Neural progenitor cell (in vitro differentiated cells): ENCODE measurements at places on chromosomes 3 and 15.

DNA sequence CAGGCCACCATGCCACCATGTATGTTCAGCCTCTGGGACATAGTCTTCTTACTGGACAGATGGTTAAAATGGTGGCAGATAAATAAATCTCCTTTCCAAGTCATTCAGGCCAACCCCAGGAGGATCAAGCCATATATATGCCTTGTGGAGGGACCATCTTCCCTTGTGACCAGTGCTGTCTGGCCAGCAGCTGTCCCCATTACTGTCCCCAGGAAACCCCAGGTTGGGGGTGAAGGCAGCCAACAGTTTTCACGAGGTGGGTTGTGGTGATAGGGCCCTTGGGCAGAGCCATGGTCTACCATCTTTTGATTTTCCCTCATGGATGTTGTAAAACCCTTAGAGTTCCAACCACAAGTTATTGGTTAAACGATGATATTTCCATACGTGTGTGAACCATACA is 48.7 kb upstream of the PCSK6 start:
- DNase-seq, result no peak

- DNase-seq, result peak; percentile 89
These were observed 1.5 kb downstream of the SNRPN start for GRCh38 chr15:24956111-24956838.

- no peak for DNase-seq
These were observed 15.5 kb downstream of the ACAA1 start for GRCh38 chr3:38121451-38121831.

DNA sequence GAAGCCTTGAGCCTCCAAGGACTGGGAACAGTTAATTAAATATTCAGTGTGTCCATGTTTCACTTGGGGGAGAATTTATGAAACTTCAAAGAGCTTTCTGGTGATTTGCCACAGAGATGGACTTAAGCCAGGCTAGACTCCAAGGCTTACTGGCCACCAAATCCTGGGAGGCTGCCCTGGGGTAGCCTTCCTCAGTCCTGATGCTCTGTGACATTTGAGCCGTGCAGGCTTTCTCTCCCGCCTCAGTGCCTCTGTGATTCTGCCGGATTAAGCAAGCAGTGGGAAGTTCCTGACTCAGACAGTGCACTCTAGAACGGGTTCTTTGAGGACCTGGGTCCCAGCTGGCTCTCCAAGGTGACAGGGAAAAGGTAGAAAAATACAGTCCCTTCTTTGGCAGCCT is 314.7 kb upstream of the ICE2 start:
- peak; percentile 45 for DNase-seq

GRCh38 chr3:131114256-131114655 is 87.6 kb downstream of the NEK11 start:
- DNase-seq, result no peak

- no peak for DNase-seq
These were observed 132.8 kb upstream of the NPHP3 start for GRCh38 chr3:132854856-132855535.

- DNase-seq, result no peak
These were observed 2.9 kb downstream of the SLC12A6 start for GRCh38 chr15:34334672-34335071.

- no peak for DNase-seq
These were observed 319.6 kb downstream of the AGBL1 start for GRCh38 chr15:86399041-86399954.

GRCh38 chr3:154022606-154023005 is 98.6 kb upstream of the ARHGEF26 start:
- DNase-seq, result no peak

- no peak for DNase-seq
These were observed 537.7 kb upstream of the MDFIC2 start for GRCh38 chr3:70849911-70850699.

GRCh38 chr3:188830893-188831292 is 340.9 kb upstream of the TPRG1 start:
- DNase-seq, result no peak

DNA sequence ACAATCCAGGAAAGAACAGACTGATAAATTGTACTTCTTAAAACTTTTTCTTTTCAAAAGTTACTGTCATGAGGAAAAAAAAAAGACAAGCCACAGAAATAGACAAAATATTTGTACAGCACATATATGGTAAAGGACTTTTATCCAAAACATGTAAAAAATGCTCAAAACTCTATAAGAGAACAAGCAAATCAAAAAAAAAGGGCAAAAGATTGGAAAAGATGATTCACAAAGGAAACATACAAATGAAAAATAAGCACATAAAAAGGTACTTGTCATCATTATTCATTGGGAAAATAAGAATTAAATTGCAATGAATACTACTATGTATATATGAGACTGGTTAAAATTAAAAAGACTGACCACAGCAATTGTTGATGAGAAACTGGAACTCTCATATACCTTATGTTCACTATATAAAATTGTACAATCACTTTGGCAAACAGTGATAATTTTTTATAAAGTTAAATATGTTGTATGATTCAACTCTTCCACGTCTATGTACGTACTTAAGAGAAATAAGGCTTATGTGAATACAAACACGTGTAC is 39.7 kb downstream of the DIPK2A start:
- DNase-seq, result no peak

DNA sequence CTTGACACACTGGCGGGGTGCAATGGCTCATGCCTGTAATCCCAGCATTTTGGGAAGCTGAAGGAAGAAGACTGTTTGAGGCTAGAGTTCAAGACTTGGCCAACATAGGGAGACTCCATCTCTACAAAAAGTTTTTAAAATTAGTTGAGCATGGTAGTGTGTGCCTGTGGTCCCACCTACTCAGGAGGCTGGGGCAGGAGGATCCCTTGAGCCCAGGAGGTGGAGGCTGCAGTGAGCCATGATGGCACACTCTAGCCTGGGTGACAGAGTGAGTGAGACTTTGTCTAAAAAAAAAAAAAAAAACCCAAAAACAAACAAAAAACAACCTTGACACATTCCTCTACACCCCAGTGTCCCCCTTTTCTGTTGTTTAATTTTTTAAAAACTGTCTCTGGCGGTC is 4.0 kb upstream of the ITPKA start:
- DNase-seq, result no peak

DNA sequence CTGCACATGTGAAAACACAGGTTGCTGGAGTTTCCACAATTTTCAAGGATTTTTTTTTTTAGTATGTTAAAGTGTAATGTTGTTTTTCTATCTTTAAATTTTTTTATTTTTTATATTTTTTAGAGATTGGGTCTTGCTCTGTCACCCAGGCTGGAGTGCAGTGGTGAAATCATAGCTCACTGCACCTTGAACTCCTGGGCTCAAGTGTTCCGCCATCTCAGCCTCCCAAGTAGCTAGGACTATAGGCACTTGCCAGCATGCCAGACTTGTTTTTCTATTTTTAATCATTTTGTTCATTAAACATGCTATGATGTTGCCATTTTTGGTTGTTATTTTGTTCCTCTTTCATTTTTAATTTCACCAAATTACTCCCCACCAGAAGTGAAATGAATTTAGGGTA is 16.7 kb upstream of the THUMPD3 start:
- DNase-seq, result no peak

DNA sequence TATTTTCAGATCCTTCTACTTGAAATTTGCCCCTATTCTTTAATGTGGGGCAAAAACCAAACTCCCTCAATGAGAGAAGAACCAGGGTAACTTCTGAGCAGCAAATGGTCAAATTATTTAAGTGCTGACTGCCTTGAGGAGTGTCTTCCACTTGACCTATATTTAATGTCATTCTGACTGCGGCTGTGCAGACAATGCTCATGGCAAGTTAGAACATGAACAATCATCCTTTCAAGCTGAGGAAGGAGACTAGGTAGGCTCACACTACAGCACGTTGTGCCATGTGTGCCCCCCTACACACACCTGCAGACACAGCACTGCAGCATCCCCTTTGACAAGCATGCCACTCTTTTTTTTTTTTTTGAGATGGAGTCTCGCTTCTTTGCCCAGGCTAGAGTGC is 98.2 kb downstream of the OSBPL10 start:
- no peak for DNase-seq

- peak; percentile 11 for DNase-seq
These were observed 25.2 kb downstream of the CPEB1 start for GRCh38 chr15:82621970-82622369.

GRCh38 chr3:113147681-113148261 is 63.6 kb upstream of the BOC start:
- DNase-seq, result no peak

DNA sequence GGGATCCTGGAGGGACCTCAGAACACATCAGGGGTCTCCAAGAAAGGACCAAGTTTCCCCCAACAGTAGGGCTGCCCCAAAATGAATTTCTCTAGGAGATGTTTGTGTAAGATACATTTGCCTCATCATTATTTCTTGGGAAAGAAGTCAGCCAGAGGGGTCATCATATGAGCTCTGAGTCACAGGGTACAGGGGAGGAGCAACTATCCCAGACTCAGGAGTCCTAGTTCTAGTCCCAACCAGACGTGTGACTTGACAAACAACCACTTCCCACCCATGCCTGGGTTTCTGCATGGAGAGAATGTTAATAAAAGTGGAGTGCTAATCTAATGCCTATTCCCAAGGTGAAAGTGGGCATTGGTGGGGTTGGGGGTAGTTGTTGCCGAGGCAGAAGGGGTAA is 144.1 kb downstream of the ALDH1A2 start:
- DNase-seq, result no peak

DNA sequence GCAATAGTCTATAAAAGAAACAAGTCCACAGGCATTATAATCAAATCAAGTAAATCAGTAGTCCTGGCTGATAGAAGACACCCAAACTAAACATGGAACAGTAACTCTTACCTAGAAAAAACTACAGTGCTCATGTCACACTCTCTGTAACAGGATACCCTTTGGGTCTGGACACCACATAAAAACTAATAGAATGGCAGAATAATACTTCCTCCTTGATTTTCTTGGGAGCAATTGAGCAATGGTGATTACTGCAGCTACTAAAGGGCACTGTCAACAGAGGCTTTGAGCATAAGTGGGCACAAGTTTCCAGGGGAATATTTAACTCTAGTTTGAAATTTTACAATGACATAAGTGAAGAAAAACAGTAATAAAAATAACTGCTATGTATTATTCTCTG is 59.5 kb downstream of the GLB1 start:
- no peak for DNase-seq

- DNase-seq, result peak; percentile 10
These were observed 6.4 kb downstream of the TMEM207 start for GRCh38 chr3:190443257-190443656.

GRCh38 chr15:74239051-74239705 is 3.1 kb downstream of the CCDC33 start:
- no peak for DNase-seq

- DNase-seq, result no peak
These were observed 22.9 kb downstream of the BBX start for GRCh38 chr3:107545680-107546120.

GRCh38 chr3:127671523-127672428 is 976 bp upstream of the ABTB1 start:
- DNase-seq, result peak; percentile 23

- DNase-seq, result no peak
These were observed 73.5 kb downstream of the CEMIP start for GRCh38 chr15:80852676-80853075.

GRCh38 chr3:194620196-194620595 is 13.0 kb downstream of the TMEM44 start:
- no peak for DNase-seq

GRCh38 chr3:29275309-29275708 is 5.6 kb upstream of the RBMS3 start:
- no peak for DNase-seq

GRCh38 chr3:16522834-16523233 is 9.3 kb upstream of the RFTN1 start:
- no peak for DNase-seq

DNA sequence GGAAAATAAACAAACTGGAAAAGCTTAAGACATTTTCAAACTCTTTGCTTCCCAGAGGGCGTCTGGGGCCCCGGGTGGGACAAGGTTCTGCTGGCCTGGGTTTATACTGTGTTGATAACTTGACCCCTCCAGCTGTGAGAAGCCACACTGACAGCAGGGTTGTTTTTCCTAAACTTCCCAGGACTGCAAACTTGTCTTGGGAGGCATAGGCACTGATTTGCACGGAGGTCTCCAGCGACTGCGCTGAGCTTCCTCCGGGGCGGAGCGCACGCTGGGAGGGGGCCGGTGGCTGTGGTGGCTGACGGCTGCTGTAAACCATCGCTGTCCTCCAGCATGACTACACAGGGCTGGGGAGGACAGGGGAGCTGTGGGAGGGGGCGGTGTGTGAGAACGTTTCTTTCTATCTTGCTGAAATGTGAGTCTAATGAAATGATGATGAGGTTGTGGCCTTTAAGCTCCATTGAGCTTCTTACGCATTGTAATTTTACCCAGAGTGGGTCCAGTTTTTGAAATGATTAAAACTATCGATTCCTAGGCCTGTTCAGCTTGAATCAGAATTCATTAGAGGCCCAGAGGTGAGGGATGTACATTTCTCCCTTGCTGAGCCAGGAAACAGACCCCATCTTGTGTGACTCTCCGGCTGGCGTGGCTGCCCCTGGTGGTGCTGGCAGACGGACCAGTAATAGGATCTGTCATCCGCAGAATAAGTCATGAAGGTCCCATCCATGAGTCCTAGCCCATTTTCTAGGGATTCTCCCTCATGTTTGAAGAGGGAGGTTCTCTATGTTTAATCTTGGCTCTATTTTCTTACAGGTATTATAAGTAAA is 40.5 kb upstream of the VPS8 start:
- no peak for DNase-seq

GRCh38 chr15:89917442-89918101 is 4.8 kb upstream of the ARPIN start:
- DNase-seq, result no peak

DNA sequence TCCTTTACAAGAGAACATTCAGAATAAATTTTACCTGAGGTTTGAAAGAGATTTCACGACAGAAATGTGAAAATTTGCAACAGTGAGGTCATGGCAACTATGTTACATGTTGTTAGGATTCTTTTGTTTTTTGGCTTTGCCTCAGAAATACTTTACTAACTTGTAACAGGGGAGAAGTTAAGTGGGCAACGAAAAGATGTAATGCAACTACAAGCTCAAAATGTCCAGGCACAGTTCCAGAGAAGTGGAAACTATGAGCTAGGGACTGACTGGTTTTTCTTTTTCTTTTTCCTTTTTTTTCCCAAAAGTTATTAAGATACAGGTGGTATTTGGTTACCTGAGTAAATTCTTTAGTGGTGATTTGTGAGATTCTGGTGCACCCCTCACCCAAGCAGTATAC is 111.5 kb upstream of the PPP2R3A start:
- DNase-seq, result no peak

- DNase-seq, result peak; percentile 12
These were observed 1.3 kb upstream of the CBLB start for GRCh38 chr3:105869861-105870755.

- DNase-seq, result no peak
These were observed 939.7 kb downstream of the NSUN3 start for GRCh38 chr3:95002438-95003046.

GRCh38 chr3:12286927-12287726 is 1.7 kb upstream of the PPARG start:
- DNase-seq, result peak; percentile 60

GRCh38 chr15:83210619-83211018 is 3.0 kb upstream of the HDGFL3 start:
- no peak for DNase-seq

GRCh38 chr3:195704433-195704999 is 16.3 kb upstream of the MUC20 start:
- no peak for DNase-seq
